NCI-H69 (cell line): ENCODE measurements at places on chromosomes 4 and X.

GRCh38 chr4:106039796-106040195 lies 144.5 kb downstream of the NPNT start:
- no peak for DNase-seq

DNA sequence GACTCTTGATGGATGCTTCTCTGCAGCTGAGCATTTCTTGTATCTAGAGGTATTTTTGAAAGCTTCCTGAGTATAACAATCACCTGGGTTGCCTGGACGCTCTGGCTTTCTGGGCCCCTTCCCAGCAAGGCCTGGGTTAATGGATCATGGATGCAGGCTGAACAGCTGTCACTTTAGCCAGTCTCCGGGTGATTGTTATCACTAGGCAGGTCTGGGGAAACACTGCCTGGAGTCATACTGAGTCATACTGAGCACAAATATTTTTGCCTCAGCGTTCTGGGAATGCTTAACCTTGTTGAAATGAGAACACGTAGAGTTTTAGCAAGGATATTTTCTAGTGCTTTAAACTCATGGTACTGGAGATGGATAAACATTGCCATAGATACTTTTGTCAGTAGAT lies 102.6 kb downstream of the PHEX start:
- DNase-seq, result peak; percentile 75

- DNase-seq, result peak; percentile 51
Measured at GRCh38 chr4:182904211-182904761, 12.9 kb downstream of the DCTD start.

GRCh38 chr4:53119680-53120079 lies 246.2 kb downstream of the SCFD2 start:
- DNase-seq, result no peak

- DNase-seq, result peak; percentile 0
Measured at GRCh38 chr4:15920723-15921591, 17.6 kb downstream of the FGFBP1 start.

DNA sequence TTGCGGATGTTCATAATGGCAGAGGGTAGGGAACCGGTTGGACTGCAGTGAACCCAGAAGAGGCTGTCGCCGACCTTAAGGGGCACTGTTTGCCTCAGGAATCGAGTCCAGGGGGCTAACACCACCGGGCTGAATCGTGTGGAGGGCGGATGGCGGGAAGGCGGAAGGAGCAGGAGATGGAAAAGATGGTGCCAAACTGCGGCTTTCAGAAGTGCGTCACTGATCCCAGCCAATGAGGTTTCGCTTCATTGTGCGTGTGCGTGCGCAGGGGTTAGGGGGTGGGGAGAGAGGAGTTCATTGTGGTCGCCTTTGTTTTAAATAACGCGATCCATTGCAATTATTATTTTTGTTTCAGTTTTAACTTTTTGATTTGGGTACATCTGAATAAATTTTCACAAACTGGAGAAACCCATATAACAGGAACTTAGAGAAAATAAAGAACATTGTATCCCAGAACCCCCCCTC lies at the start of gene NAA11:
Gene NAA11, minus strand, starts transcription at position 198 of the 465 bp plus-strand sequence. Its CDS starts 184 bp downstream, at position 14.
- DNase-seq, result no peak

- peak; percentile 7 for DNase-seq
Measured at GRCh38 chr4:105543881-105544280, 8.5 kb upstream of the ARHGEF38 start.

DNA sequence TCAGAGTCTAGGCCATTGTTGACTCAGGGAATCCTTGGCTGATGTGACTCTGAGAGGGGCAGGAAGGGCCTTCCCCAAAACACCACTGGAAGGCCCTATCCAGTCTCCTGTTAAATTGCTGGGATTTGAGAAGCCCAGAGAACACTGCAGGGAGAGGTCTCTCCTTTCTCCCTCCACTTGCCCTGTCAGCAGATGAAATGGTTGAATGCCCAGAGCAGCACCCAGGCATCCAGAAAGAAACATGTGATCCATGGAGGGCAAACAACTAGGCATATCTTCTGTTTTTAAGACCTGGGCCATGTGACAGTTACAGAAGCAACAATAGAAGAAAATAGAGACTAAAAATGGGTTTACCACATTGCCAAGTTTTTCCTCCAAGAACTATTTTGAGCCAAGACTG lies 291.1 kb downstream of the QDPR start:
- no peak for DNase-seq

GRCh38 chr4:4763822-4764557 lies 95.5 kb upstream of the MSX1 start:
- DNase-seq, result peak; percentile 70

DNA sequence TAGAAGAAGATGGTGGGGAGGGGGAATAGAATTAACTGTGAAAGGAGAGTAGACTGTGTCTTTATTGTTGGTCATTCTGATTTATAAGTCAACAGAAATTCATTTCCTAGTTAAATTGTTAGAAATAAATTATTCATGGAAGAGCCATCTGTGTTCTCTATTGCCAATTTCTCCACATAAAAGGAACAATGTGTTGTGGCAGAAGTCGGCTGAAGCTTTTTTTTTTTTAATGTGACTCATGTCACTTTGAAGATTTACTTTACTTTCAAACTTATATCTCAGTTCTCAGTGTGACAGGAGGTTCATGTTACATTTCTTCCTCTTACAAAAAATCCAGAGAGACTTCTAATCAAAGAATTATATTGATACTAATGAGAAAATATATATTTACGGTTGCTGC lies 60.5 kb downstream of the CPE start:
- peak; percentile 14 for DNase-seq

GRCh38 chrX:153941336-153942252 lies 2.8 kb downstream of the RENBP start:
- DNase-seq, result no peak

- DNase-seq, result no peak
Measured at GRCh38 chr4:13580036-13580435, 35.7 kb upstream of the NKX3-2 start.

DNA sequence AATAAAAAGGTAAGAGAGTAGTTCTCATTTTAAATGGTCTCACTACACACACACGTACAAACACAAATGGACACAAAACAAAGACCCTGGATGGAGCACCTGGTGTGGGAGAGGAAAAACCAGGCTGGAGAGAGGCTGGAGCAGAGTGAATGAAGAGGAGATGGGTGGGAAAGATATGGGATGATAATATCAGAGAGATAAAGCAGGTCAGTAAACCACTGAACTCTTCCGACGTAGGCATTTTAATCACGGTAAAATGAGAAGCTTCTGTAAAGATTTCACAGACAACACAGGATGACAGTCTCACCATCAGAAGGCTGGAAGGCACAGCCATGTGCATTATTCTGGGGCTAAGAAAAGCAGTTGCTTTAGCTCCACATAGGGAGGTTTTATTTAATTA lies 532.8 kb downstream of the KCNIP4 start:
- no peak for DNase-seq

DNA sequence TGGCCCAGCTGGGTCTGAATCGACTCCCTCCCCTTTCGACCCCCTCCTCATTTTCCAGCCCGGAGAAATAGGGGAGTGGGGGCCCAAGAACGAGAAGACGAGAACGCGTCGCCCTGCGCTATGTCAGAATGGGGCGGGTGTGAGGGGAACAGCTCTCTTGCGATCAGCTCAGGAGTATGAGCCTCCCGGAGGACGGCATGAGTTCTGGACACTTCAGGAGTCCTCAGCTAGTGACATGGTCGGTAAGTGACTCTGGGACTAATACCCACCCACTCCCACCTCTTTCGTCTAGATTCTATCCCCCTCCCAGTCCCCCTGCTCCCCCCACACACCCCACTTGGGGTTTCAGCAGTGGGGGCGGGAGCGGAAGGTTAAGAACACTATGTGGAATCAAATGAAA lies 944 bp downstream of the KLF8 start:
- DNase-seq, result no peak

DNA sequence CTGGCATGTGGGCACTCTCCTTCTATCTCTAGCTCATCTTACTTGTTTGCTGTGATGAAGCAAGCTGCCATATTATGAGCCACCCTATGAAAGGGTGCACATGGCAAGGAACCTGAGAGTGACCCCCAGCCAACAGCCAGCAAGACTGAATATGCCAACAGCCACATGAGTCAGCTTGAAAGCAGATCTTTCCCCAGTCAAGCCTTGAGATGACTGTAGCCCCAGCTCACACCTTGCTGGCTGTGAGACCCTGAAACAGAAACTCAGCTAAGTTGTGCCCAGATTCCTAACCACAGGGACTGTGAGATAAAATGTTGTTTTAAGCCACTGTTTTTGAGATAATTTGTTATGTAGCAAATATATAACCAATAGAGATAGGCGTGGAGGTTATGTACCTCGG lies 36.2 kb downstream of the KDM5C start:
- no peak for DNase-seq

DNA sequence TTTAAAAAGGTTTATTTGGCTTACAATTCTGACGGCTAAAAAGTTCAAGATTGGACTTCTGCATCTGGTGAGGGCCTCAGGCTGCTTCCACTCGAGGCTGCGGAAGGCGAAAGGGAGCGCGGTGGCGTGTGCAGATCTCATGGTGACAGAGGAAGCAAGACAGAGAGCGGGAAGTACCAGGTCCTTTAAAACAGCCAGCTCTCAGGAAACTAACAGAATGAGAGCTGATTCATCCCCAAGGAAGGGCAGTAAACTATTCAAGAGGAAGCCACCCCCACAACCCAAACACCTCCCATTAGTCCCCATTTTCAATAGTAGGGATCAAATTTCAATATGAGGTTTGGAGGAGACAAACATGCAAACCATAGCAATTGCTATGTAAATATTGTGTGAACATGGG lies 2144.2 kb upstream of the AGA start:
- DNase-seq, result no peak

DNA sequence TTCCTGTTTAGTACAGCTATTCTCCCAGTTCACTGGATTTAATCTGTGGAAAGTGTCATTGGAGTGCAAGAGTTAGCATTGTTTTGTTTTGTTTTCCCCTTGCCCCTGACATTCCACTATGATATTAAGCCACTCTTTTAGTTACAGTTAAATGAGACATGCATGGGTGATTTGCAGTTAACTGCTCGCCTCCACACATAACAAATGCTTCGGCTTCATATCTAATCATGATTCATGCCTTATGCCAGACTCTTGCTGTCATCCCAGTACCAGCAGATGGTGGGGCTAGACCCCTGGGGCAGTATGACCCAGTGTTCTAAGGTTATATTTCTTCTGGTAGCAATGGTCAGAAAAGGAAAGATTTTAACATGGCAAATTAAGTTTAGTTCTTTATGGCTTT lies 80.1 kb downstream of the RAP1GDS1 start:
- peak; percentile 77 for DNase-seq

- DNase-seq, result peak; percentile 8
Measured at GRCh38 chr4:170227928-170228327, 138.2 kb upstream of the AADAT start.

DNA sequence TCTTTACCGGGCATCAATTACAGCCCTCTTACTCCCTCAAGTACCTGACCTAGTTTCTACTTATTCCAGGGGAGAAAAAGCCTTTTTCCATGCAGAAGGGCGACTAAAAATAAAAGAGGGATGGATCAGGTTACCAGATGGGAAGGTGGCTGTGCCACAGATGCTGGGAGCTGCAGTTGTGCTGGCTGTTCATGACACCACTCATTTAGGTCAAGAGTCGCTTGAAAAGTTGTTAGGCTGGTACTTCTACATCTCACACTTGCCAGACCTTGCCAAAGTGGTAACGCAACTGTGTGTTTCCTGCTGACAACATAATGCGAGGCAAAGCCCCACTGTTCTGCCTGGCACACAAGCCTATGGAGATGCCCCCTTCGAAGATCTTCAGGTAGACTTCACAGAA lies 148.4 kb upstream of the FGF16 start:
- DNase-seq, result no peak

GRCh38 chrX:54178100-54178940 lies 4.7 kb downstream of the FAM120C start:
- DNase-seq, result no peak

DNA sequence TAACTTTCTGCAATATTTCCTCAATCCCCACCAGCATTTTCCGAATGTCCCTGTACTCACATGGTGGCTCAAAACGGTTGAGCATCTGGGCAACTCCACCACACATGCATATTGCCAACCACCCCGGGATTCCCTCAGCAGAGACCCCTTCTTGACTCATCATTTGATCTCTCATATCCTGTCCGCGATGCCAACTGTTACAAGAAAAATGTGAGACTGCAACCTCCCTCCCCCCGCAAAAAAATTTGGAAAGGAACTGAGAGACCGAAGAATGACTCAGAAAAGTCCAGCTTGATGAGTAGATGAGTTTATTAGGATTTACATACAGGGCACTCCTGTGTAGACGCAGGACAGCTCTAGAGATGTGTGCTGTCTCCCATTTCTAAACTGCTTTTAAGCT lies 561.4 kb downstream of the ZIC3 start:
- DNase-seq, result no peak

- no peak for DNase-seq
Measured at GRCh38 chr4:36884151-36884550, 360.4 kb upstream of the NWD2 start.

DNA sequence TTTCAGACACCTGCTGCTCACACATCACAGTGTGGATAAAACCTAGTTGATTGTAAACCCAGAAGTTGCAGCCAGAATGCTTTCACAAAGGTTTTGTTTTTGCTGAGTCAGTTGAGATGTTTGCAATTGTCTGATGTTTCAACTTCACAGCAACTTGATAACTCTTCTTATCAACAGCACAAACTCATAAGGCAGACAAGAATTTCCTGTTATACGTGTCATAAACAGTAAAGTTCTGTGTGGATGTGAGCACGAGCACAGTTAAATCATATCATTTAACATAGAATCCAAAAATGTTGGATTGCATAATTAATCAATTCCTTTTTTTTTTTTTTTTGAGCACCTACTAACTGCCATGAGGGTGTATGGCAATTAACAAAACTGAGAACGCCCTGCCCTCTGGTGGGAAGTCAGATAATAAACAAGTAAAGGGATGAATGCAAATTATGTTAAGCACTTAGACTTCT lies 512.2 kb downstream of the PDHA2 start:
- DNase-seq, result peak; percentile 37

- DNase-seq, result no peak
Measured at GRCh38 chr4:1494416-1495315, 88.4 kb upstream of the NKX1-1 start.

DNA sequence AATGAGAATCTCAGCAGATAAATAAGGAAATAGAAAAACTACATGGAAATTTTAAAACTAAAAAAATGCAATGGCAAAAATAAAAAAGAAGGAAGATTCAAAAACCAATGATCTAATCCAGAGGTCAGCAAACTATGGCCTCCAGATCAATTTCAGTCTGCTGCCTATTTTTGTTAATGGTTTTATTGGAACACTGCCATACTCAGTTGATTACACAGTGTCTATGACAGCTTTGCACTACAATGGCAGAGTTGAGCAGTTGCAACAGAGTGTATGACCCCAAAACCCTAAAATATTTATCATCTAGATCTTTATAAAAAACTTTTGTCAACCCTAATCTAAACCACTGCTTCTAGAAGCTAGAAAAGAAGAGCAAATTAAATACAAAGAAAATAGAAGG lies 170.3 kb downstream of the RAB28 start:
- peak; percentile 88 for DNase-seq

DNA sequence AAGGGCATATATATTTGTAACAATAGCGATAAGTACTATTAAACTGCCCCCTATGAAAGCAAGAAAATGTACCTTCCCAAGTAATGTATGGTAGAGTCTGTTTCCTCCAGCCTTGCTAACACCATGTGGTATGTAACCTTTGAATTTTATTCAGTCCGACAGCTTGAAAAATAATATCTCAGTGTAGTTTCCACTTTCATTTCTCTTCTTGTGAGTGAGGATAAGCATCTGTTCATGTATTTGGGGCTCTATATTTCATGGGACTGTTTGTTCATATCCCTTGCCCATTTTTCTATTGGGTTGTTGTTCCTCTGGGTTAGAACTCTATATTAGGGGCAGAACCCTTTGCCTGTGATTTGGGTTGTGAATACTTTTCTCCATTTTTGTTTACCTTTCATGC lies 58.3 kb downstream of the USP38 start:
- DNase-seq, result no peak

- peak; percentile 52 for DNase-seq
Measured at GRCh38 chr4:27057662-27058061, 197.0 kb downstream of the STIM2 start.
